ENCODE measurements at places on chromosomes 5 and 9.

GRCh38 chr5:73233461-73234203, 60.6 kb downstream of the TMEM174 start:
- H3K27ac ChIP-seq, result peak overlapping the region; percentile 58
- peaks cover 46% of the 10 kb centered on the region for H3K4me1 ChIP-seq
- H3K27me3 ChIP-seq, result no peaks in the 10 kb centered on the region
- H3K4me3 ChIP-seq, result peak overlapping the region; percentile 49
- no peaks in the 10 kb centered on the region for H3K36me3 ChIP-seq

- H3K4me3 ChIP-seq, result no peak overlapping the region
- peaks cover 26% of the 10 kb centered on the region for H3K4me1 ChIP-seq
- DNase-seq, result peak; percentile 22
- peak overlapping the region; percentile 87 for H3K27ac ChIP-seq
- H3K36me3 ChIP-seq, result no peaks in the 10 kb centered on the region
These were observed 50.3 kb upstream of the PSD2 start for GRCh38 chr5:139745132-139745799.

- no peak overlapping the region for H3K4me3 ChIP-seq
These were observed 112.9 kb downstream of the ST8SIA4 start for GRCh38 chr5:100790170-100790665.

- H3K27me3 ChIP-seq, result no peaks in the 10 kb centered on the region
- no peak overlapping the region for H3K27ac ChIP-seq
- no peaks in the 10 kb centered on the region for H3K4me1 ChIP-seq
- no peak overlapping the region for H3K4me3 ChIP-seq
These were observed 33.9 kb upstream of the ALDH1B1 start for GRCh38 chr9:38358390-38359296.

DNA sequence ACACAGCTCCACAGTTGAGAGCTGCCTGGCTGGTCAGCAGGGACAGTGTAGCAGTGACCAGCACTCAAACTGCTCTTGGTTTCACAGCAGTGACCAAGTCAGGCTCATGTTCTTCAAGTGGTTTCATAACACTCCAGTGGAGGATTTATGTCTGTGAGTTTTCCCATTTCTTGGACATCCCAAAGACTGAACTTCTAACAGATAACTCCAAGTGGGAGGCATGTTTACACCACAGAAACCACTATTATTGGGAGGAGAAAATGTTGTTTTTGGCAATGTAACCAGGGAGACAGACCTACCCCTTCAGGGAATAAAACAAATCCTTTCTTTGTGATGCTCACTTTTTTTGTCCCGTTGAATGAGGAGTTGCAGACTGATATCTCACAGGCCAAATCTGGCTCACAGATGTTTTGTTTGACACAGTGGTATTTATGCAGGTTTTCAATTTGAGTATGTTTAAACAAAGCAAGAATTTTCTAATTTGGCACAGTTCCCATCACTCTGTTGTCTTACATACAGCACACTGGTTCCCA, 141.5 kb downstream of the RMI1 start:
- no peaks in the 10 kb centered on the region for H3K27me3 ChIP-seq
- no peak for DNase-seq
- no peak overlapping the region for H3K4me3 ChIP-seq

DNA sequence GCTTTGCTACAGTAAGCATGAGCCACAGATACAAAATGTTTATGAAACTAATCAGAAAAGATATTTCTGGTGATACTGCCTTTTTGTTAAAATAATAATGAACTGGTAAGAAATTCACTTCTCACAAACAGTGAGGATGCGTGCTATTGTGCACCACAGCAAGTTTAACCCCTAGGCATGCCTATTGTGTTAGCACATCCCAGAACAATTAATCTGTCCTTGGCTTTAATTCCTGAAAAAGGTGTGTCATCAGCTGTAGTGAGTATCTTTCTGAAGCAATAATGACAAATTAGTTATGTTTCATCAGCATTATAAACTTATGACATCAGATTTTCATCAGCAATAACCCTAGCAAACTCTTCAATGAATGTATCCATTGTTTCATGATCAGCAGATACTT, 1307.2 kb downstream of the EFNA5 start:
- no peak for DNase-seq
- H3K4me1 ChIP-seq, result no peaks in the 10 kb centered on the region
- H3K36me3 ChIP-seq, result no peaks in the 10 kb centered on the region
- H3K4me3 ChIP-seq, result no peak overlapping the region
- H3K27ac ChIP-seq, result no peak overlapping the region

DNA sequence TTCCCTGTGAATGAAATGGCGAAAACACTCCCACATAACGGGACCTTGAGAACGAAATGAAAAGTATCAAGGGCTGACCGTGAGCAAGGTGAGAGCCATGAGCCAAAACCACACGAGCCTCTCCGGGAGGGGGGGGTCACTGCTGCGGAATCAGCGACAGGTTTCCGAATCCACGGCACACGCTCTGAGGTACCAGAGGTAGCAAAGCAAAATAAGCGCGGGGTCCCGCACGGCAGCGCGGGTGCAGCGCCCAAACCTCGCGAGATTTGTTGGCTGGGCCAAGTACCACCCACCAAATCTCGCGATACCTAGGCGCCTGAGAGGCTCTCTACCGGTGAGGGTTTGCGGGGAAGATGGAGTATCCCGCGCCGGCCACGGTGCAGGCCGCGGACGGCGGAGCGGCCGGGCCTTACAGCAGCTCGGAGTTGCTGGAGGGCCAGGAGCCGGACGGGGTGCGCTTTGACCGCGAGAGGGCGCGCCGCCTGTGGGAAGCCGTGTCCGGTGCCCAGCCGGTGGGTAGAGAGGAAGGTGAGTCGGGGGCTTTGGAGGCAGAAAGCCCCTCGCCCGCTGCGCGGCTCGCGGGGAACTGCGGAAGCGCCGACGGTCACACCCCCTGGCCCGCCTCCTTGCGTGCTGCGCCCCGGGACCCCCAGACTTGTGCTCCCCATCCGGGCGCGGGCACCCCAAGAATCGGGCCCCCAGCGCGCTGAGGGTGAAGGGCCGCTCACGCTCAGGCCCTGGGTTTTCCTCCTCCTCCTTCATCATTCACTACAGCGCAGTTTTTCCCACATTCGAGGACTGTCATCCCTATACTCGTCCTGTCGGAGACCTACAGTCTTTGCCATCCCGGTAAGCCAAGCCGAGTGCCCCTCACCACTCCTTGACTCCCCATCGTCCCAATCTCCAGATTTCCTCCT, at the start of gene ZNF346:
Gene ZNF346, plus strand, starts transcription at position 311 of the 917 bp plus-strand sequence. Its CDS starts 43 bp downstream, at position 354.
- H3K4me3 ChIP-seq, result peak within 1 kb of the TSS; percentile 74
- H3K36me3 ChIP-seq, result no peaks in the 10 kb centered on the region
- peak within 1 kb of the TSS; percentile 69 for H3K27ac ChIP-seq
- peak; percentile 90 for DNase-seq

DNA sequence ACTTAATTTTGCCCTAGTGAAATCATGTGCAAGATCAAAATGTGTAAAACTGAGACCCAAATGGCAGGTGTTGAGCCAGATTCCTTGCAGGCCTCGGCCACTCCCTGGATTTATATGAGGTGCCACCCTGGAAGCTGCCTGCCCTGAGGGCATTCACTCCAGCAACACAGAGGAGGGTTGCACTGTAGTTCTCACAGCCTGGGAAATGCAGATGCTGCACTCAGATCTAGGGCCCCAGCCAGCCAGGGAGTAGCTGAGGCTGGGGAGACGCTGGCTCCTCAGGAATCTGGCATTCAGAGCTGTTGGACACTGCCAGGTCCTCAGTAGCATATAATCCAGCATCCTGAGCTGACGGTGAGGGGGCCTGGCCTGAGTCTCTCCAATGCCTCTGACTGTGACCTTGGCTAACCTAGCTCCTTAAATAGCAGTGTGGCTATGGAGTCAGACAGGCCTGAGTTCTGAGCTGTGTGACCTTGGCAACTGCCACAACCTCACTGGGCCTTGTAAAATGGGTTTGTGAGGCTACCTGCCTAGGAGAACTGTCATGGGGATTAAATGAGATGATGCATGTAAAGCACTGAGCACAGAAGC, 8.7 kb downstream of the KCNMB1 start:
- H3K27me3 ChIP-seq, result no peaks in the 10 kb centered on the region
- DNase-seq, result no peak
- H3K36me3 ChIP-seq, result no peaks in the 10 kb centered on the region
- no peaks in the 10 kb centered on the region for H3K4me1 ChIP-seq

DNA sequence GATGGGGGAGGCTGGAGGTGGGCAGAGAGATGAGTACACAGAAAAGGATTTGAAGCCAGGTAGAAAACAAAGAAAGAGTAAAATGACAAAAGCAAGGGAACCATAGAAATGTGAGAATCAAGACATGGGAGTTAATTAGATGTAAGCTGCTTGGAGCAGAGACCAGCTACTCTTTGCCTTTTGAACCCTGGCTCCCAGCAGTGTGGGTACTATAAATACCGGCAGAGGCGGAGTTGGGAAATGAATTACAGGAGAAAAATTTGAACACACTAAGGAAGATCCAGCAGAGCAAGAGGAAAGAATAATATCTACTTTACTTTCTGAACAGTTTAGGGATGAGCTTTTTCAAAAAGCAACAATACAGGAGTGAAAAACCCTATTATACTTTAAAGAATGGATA, 36.5 kb downstream of the KIF24 start:
- no peaks in the 10 kb centered on the region for H3K4me1 ChIP-seq
- H3K27me3 ChIP-seq, result no peaks in the 10 kb centered on the region
- H3K4me3 ChIP-seq, result no peak overlapping the region
- DNase-seq, result no peak

DNA sequence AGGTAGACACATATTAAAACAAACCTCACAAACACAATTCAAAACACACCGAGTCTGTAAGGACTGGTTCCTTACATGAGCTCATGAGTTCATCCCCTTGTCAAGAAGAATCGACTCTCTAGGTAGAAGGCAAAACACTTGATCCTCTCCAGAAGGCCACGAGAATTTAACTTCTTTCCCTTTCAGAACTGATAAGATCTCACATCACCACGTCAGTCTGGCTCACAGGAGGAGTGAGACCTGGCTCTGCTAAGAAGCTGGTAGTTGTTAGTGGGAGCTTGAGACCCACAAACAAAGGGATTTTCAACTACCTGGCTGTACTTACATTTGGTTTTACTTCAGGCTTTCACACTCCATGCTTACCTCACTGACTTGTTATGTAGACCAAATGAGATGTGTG, 459.2 kb downstream of the ARHGEF28 start:
- H3K36me3 ChIP-seq, result no peaks in the 10 kb centered on the region
- DNase-seq, result no peak
- no peak overlapping the region for H3K27ac ChIP-seq
- no peaks in the 10 kb centered on the region for H3K27me3 ChIP-seq
- no peak overlapping the region for H3K4me3 ChIP-seq
- no peaks in the 10 kb centered on the region for H3K4me1 ChIP-seq

DNA sequence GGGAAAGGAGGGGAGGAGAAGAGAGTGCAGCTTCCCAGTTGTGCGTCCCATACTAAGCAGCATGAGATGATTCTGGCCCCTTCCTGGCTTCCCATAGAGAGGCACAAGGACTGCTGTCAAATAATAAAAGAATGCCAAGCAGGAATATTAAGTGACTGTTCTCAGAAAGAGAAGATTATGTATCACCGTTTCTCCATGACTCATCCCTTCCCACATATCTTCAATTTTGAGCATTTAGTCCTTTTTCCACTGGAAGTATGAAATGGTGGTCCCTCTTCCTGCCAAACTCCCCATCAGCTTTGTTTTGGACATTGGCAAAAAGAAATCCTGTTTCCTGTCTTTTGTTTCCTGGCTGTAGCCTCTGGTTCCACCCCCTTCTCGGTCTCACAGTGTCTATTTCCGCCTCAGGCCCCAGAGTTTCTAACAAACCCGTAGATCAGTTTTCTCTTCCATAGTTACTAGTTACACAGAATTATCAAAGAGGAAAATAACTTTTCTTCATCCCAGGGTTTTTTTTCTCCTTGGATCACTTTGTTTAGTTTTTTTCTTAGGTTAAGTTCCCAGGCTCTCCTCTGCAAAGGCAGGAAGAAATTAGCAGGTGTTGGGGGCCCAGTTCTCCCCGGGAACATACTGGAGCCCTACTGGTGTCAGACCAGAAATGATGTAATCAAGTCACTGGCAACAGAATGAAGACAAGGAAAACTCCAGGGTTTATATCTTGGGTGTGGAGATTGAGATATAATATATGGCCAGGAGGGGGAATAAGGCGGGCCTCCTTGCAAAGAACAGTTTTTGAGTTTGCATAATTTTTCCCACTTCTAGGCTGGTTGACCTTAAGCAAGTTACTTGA, 26.4 kb upstream of the ARHGAP26 start:
- H3K27me3 ChIP-seq, result no peaks in the 10 kb centered on the region
- no peak overlapping the region for H3K4me3 ChIP-seq
- no peaks in the 10 kb centered on the region for H3K4me1 ChIP-seq
- no peak for DNase-seq

- no peaks in the 10 kb centered on the region for H3K27me3 ChIP-seq
- DNase-seq, result no peak
- no peak overlapping the region for H3K27ac ChIP-seq
- no peaks in the 10 kb centered on the region for H3K36me3 ChIP-seq
- no peaks in the 10 kb centered on the region for H3K4me1 ChIP-seq
These were observed 127.2 kb downstream of the ENTREP1 start for GRCh38 chr9:69452110-69452782.

- no peaks in the 10 kb centered on the region for H3K27me3 ChIP-seq
- no peak overlapping the region for H3K4me3 ChIP-seq
- no peak for DNase-seq
- no peaks in the 10 kb centered on the region for H3K36me3 ChIP-seq
These were observed 238.9 kb downstream of the HSPA4 start for GRCh38 chr5:133290669-133291240.

DNA sequence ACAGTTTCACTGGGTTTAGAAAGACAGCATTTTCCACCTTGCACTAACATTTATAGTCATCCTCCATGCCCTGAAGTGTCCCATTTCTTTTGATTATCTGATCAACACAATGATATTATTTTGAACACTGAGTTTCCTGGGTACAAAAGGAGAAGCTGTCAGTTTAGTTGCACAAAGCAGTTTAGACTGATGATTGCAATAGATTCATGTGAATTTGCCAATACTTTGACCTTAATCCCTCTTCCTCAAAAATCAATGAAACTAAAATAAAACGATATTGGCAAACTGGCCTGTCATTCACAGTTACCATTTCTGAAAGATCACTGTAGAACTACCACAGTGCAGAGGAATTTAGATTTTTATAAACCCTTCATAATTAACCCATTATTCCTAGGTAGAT, 34.2 kb upstream of the RASGRF2 start:
- H3K4me3 ChIP-seq, result no peak overlapping the region
- H3K27me3 ChIP-seq, result no peaks in the 10 kb centered on the region
- no peak overlapping the region for H3K27ac ChIP-seq
- H3K36me3 ChIP-seq, result no peaks in the 10 kb centered on the region
- DNase-seq, result no peak

- no peaks in the 10 kb centered on the region for H3K4me1 ChIP-seq
- no peaks in the 10 kb centered on the region for H3K27me3 ChIP-seq
- peak overlapping the region; percentile 47 for H3K27ac ChIP-seq
- H3K4me3 ChIP-seq, result no peak overlapping the region
- no peaks in the 10 kb centered on the region for H3K36me3 ChIP-seq
These were observed 74.3 kb downstream of the NLN start for GRCh38 chr5:65796269-65796668.

DNA sequence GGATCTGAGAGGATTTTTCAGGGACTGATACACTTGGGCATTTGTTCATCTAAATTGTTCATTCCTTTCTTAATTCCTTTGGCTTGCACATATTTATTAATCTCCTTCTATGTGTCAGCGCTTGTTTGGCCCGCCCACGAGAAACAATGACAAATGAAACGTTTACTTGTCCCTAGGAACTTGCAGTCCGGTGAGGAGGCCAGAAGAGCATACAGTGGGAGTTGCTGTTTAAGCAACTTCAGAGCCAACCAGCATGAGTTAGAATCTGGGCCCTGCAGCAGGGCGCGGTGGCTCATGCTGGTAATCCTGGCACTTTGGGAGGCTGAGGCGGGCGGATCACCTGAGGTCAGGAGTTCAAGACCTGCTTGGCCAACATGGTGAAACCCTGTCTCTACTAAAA, 18.8 kb downstream of the FBXL7 start:
- H3K27ac ChIP-seq, result no peak overlapping the region
- no peaks in the 10 kb centered on the region for H3K36me3 ChIP-seq
- H3K27me3 ChIP-seq, result no peaks in the 10 kb centered on the region
- H3K4me3 ChIP-seq, result no peak overlapping the region
- DNase-seq, result no peak
